ENCODE measurements at places on chromosomes 5 and 9.

- DNase-seq = no peak
Measured at GRCh38 chr9:128082151-128082550, 14.1 kb downstream of the SLC25A25 start.

DNA sequence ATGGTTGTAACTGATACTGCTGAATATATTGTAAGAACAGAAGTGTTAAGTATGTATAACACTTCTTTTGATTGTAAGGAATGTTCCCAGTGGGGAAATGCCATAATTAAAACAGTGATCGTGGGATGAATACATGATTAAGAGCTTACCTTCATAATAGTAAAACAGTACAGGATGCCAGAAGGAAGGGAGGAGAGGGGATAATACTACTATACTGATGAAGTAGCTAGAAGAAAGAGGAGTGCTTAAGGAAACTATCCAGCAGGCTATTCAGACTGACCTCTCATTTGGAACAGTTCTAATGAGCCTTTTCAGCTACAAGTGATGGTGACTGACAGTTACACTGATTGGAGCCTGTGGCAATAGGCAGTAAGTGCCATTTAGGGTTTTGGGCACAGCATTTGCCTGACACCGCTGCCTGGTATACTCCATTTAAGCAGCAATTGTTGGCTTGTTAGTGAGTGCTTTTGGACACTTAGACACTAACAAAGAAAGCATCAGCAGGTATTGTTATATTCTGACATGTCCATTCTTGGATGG, 33.8 kb upstream of the KDM4C start:
- DNase-seq = no peak

DNA sequence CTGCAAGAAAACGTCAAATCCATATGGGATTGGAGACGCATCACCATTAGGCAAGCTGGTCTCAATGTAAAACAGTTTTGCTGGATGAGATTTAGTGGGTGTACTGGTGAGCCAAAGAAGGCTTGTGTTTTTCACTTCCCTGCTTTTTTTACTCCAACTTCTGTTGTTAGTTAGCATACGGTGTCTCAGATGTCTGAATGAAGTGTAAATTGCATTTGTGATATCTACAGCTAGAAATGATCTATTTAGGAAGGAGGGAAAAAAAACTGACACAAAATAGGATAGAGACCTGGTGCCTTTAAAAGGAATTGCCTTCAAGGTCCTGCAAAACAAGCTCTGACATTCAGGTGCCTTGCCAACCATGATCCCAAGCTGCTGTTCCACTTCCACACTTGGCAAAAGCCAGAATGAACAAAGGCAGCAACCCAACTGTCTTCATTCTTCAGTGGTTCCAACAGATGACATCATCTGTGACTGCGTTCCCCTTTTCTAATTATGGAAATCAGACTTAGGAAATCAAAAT, 104.2 kb upstream of the RAI14 start:
- no peak for DNase-seq

DNA sequence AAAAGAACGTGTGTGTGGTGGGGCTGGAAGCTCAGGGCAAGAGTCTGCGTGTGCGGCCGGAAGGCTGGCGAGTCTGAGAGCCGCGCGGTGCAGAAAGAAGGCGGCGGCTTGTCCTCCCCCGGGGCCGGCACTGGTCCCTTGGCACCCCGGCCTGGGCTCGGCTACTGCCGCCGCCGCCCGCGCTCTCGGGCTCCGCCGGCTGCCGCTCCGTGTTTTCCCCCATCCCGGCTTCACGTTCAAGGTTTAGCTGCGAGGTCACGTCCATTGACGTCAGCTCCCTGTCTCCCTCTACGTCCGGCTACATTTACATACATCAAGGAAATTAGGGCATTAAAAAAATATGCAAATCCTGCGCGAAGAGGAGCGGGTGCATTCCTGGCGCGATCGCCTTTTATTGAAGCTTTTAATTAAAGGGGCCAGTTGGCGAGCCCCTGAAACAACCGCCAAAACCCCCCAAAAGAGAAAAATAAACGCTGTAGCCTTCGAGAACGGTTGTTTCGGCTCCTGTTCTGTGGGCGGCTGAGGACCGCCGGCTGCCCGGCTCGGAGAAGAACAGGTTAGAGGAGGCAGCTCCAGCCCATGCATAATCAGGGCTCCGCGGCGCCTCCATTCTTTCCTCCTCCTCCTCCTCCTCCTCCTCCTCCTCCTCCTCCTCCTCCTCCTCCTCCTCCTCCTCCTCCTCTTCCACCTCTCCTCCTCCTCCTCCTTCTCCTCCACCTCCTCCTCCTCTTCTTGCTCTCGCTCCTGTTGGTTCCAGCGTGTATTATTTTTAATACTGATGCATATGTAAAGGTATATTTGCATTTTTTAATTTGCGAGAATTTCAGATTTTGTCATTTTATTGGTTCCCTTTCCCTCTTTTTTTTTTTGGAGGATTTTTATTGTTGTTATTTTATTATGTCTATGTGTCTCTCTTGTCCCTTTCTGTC, 207.0 kb downstream of the MEF2C start:
- DNase-seq = no peak

DNA sequence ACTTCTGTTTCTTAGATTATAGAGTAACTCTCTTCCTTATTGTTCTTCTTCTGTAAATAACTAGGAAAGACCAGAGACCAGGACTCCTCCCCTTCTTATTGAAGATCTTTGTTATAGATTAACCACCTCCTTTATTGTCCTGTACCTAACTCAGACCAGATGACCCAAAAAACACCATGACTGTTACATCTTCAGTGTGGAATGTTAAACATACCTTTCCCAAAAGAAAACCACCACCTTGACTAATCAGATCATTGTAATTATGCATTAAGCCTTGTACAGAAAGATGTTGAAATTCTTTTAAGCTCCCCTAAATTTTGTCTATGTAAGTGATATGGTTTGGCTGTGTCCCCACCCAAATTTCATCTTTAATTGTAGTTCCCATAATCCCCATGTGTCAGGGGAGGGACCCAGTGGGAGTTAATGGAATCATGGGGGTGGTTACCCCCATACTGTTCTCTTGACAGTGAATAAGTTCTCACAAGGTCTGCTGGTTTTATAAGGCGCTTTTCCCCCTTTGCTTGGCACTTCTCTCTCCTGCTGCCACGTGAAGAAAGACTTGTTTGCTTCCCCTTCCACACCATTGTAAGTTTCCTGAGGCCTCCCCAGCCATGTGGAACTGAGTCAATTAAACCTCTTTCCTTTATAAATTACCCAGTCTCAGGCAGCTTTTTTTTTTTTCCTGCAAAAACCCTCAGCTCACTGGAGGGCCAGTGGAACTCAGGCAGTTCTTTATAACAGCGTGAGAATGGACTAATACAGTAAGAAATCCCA, 26.3 kb downstream of the ARSB start:
- DNase-seq = no peak

DNA sequence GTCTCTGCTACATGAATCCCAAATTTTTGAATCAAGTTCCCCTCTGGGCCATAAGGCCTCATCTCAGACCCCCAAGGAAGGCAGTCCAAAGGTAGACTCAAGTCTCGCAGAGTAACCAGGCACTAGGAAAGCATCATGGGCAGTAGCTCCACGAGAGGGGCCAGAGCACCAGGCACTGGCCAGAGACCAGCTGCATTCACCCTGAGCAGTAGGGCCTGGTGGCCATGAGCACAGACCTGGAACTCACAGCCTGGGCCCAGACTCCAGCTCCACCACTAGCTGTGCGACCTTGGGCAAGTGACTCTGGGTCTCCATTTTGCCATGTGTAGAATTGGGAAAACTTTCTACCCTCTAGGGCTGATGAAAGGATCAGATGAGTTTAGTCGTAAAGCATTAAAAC, 28.5 kb downstream of the NANS start:
- no peak for DNase-seq

DNA sequence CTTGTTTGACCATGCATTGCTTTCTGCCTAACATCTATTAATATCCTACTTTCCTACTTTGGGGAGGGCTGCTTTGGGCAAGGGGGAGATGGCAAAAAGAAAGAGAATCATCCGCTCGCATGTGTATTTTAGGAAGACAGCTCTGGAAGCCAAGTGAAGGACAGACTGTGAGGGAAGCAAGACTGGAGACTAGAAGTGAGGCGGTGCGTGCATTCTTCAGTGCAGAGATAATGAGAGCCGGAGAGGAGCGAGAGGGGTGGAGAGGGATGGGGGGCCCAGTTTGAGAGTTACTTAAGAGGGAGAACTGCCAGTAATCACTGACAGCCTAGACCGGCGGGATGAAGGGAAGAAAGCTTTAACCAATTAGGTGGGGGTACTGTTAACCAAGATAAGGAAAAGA, 151.7 kb upstream of the RAPGEF1 start:
- DNase-seq = no peak

DNA sequence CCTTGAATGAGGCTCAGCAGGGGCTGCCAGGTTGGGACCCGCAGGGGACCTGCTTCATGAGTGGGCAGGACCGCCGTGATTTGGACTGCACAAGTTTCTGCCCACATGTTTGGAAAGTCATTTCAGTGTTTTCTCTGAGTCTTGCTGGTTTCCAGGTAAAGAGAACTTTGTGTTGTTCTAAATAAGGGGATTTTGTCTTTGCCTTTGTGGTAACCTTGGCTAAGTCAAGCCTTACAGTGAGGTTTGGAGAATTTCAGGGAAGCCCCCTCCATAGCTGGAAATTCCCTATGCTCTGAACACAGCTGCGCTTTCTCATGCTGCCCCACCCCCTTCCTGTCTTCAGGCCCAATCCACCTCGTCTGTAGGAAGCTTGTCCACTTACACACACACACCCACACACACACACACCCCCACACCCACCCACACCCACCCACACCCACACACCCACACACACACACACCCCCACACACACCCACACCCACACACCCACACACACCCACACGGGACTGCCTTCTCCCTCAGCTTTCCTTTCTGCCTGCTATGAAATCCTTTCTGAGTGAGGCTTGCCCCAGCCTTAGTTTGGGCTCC, 270.1 kb downstream of the HSPA4 start:
- no peak for DNase-seq

DNA sequence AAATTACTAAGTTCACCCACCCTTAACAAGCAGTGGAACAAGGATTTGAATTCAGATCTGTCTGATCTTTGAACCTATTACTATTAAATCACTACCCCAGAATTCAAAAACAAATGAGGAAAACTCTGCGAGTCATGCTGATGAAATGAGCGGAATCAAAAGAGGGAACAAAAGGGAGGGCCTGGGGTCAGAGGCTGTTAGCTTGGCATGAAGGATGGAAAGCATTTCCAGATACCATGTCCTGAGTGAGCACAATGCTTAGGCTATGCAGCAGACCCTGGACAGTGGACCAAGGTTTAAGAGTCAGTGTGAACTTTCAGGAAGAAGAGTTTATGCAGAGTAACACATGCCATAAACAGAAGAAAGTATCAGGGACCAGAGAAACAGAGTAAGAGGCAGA, 30.5 kb downstream of the GRIA1 start:
- no peak for DNase-seq

DNA sequence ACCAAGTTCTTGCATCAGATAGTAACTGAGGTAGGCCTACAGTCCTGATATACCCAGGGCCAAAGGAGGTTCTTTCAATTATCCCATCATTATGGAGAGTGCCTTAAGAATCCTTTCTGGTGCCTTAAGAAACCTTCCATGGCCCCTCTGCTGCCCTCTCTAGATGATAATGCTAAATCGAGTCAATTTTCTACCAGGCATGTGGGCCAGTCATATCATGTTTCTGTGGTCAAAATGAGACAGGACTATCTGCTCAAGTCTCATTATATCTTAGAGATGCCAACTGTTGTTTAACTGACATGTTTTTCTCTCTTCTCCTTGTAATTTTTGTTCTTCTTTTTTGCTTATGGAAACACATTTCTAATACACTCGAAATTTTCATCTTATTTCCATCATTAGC, 127.6 kb downstream of the EDIL3 start:
- no peak for DNase-seq

DNA sequence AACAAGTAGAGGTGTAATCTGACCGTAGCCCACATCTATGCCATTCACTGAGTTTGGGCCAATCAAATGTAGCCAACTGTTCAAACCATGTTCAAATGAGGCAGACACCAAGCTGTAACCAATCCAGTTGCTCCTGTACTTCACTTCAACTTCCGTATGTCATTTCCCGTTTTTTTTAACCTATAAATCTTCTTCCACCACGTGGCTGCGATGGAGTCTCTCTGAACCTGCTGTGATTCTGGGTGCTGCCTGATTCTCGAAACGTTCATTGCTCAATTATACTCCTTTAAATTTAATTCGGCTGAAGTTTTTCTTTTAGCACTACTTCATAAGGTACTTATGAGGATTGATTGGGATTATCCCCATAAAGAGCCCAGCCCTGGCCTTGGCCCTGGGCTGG, 179.7 kb downstream of the PIK3R1 start:
- no peak for DNase-seq

- no peak for DNase-seq
Measured at GRCh38 chr9:34887841-34888240, 70.2 kb upstream of the PHF24 start.

GRCh38 chr5:2139478-2139877, 256.8 kb upstream of the IRX4 start:
- DNase-seq = no peak

- no peak for DNase-seq
Measured at GRCh38 chr9:111805830-111806241, 11.1 kb upstream of the SHOC1 start.

GRCh38 chr9:19130436-19130835, 3.1 kb upstream of the PLIN2 start:
- DNase-seq = no peak

GRCh38 chr9:102035929-102036328, 297.5 kb upstream of the GRIN3A start:
- no peak for DNase-seq

- no peak for DNase-seq
Measured at GRCh38 chr9:98808411-98808815, 943 bp downstream of the GALNT12 start.

DNA sequence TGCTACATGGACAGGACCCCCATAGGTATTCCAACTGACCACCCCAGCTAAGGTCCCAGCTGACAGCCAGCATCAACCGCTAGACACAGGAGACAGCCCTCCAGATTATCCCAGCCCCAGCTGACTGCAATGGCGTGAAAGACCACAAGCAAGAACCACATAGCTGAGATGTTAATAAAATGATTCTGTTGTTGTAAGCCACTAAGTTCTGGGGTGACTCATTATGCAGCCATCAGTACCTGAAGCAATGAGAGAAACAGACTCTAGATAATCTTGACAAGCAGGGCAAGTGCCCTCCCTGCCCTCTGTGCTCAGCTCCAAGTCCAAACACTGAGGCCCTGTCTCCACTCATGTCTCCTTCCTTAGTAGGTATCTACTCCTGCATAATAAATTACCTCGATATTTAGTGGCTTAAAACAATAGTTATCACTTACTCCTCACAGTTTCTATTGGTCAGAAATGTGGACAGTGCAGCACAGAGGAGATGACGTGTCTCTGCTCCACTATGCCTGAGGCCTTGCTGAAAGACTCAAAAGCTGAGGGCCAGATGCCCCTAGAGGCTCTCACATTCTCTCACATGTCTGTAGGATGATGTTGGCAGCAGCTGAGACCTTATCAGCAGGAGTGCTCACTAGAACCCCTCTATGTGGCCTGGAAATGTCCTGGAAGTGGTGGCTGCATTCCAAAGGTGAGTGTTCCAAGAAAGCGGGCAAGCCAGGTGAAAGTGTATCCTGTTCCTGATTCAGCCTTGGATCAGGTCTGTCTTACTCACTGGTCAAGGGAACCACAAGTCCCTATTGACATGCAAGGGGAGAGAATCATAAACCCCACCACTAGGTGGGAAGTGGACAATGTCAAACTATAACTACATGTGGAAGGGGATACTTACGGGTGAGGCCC, 2.5 kb downstream of the MGAT1 start:
- DNase-seq = no peak
